Activated CD8-positive, alpha-beta memory T cell treated with anti-CD3 and anti-CD28 coated beads, Interleukin-2, amount 10 ng/mL, durations not matched to agents 7 days and 5 days (primary cell): ENCODE measurements at places on chromosomes 3 and 15.

DNA sequence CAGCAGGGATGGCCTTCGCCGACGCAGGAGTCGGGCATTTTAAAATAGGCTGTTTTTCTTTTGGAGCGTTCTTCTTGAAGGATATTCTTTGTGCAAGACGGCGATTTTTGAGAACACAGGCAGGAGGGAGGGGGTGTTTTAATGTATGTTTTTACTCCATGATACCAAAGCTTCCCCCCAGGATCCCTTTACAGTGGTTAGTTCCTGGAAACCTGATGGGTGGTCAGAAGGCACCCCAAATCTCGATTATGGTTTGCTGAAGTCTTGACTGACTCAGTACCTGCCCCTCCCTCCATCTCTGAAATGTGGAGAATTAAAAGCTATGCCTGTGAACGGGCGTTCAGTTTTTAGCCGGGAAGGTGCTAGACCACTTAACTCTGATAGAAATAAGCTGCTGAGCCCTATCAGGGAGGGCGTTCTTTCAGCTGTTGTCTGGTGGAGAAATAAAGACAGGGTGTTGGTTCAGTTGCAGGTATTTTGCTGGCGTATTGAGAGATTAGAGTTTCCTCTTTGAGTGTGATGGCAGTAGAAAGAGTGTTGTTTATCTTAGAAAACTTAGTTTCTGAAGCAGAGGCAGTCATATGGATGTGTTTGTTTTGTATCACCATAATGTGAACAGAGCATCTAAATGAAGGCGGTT lies 3.4 kb downstream of the IGF1R start:
- no peak for DNase-seq
- peak overlapping the region; percentile 72 for H3K4me3 ChIP-seq
- H3K4me1 ChIP-seq: peaks cover 28% of the 10 kb centered on the region
- peak overlapping the region; percentile 35 for H3K27ac ChIP-seq

DNA sequence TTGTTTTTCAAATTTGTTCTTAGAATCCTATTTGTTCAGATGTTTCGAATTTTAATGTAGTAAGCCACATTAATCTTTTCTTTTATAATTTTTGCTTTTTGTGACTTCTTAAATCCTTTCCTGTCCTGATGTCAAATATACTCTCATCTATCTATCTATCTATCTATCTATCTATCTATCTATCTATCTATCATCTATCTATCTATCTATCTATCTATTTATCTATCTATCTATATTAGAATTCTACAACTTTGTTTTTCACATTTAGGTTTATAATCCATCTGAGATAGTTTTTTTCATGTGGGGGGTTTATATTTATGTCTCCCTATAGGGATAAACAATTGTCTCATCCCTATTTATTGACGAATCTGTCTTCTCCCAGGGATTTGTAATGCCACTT lies 32.1 kb downstream of the CTXND1 start:
- no peaks in the 10 kb centered on the region for H3K36me3 ChIP-seq
- H3K4me3 ChIP-seq: no peak overlapping the region
- peaks cover 22% of the 10 kb centered on the region for H3K27me3 ChIP-seq

DNA sequence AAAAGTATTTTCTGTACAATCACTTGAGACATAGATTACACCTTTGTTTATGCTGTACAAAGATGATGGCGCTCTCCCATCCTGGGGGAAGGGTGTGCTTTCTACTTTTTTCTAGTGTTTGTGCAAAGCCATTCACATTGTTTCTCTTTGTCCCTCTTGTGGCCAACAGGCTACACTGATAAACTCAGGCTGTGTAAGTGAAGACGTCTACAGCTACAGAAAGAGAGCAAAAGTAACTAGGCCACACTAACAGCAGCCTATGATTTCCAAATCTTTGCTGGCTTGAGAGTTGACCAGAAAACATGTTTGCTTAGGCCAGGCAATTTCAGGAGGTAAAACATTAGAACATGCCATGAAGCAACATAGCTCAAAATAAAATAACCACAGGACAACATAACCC lies 75.1 kb downstream of the FOXB1 start:
- no peaks in the 10 kb centered on the region for H3K36me3 ChIP-seq
- H3K4me1 ChIP-seq: peaks cover 45% of the 10 kb centered on the region
- no peak overlapping the region for H3K4me3 ChIP-seq
- DNase-seq: no peak

GRCh38 chr15:57335719-57336118 lies 40.6 kb upstream of the CGNL1 start:
- no peaks in the 10 kb centered on the region for H3K4me1 ChIP-seq
- no peak overlapping the region for H3K4me3 ChIP-seq
- no peak for DNase-seq
- peaks cover 10% of the 10 kb centered on the region for H3K27me3 ChIP-seq

GRCh38 chr15:68303134-68303533 lies 25.6 kb downstream of the FEM1B start:
- peaks cover 22% of the 10 kb centered on the region for H3K4me1 ChIP-seq
- peak; percentile 31 for DNase-seq
- H3K36me3 ChIP-seq: peaks cover 3% of the 10 kb centered on the region
- no peak overlapping the region for H3K27ac ChIP-seq
- H3K4me3 ChIP-seq: no peak overlapping the region

DNA sequence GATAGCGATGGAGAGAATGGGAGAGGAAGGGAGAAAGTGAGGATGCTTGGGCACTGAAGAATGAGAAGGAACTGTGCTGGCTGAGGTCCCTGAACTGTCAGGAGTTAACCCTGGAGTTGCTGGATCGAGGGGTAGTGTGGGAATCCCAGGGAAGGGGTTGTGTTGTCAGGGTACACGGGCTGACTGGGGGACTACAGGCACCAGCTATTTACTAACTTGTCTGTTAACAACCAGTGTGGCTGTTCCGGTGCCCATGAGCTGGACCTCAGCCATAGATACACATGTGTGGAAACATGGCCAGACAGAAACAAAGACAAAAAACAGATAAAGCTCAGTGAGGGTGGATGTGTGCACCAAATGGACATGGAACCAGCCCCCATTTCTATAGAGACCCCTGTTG lies 55.1 kb downstream of the GASK1A start:
- no peak overlapping the region for H3K27ac ChIP-seq
- H3K36me3 ChIP-seq: no peaks in the 10 kb centered on the region
- peaks cover 5% of the 10 kb centered on the region for H3K27me3 ChIP-seq
- no peak overlapping the region for H3K4me3 ChIP-seq
